ENCODE measurements at places on chromosomes 3 and 15.
A peak's percentile ranks its signal among the peaks of the same experiment; 100 is the strongest.

DNA sequence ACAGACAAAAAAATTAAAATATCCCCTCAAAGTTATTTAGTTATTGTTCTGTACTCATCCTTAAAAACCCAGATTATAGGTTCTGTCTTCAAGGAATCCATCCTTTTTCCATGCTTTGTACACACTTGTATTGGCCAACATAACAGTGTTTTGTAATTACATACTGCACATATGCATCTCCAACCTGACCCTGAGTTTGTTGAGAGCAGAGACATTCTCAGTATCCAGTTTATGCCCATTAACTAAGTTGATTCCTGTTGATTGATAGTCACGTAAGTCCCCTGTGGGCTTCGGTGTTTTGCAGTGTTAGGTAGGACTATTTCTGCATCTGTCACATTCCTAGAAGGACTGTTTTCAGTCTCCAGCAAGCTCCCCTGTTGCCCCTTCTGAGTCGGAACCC, 33.6 kb downstream of the MOBP start:
- no peaks in the 10 kb centered on the region for H3K36me3 ChIP-seq
- DNase-seq = no peak
- no peaks in the 10 kb centered on the region for H3K4me1 ChIP-seq

DNA sequence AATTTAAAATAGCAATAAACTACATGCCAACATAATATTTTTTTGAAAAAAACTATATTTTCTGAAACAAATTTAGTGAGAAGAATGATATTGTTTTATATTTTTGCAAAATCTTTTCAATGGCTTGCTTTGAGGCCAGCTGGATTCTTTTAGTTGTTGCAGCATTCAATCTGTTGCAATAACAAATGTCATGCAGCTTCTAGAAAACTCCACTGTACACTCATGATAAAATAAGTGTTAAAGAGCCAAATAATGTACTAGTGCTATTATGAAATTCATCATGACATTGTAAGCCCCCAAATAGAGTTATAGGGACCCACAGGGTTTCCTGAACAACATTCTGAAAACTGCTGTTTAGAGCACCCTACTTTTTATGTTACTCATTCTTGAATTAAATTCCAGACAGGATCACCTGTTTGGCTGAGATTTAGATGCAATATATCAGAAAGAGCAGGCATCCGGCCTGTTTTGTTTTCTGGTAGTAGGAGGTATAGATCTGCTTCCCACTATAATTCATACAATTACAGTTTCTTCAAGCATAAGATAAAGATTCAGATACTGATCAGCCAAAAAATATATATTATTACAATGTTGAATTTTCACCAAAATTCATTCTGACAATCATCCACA, 703.0 kb upstream of the ZNF385D start:
- H3K4me3 ChIP-seq = no peak overlapping the region
- DNase-seq = no peak
- no peaks in the 10 kb centered on the region for H3K27me3 ChIP-seq
- no peak overlapping the region for H3K27ac ChIP-seq
- H3K36me3 ChIP-seq = no peaks in the 10 kb centered on the region

- peak overlapping the region; percentile 1 for H3K27ac ChIP-seq
- no peaks in the 10 kb centered on the region for H3K27me3 ChIP-seq
- DNase-seq = no peak
- H3K4me1 ChIP-seq = peaks cover 4% of the 10 kb centered on the region
- no peaks in the 10 kb centered on the region for H3K36me3 ChIP-seq
Observed at GRCh38 chr15:90038632-90039095, 37.5 kb downstream of the ZNF710 start.

- DNase-seq = no peak
- no peak overlapping the region for H3K27ac ChIP-seq
- H3K4me3 ChIP-seq = no peak overlapping the region
- H3K4me1 ChIP-seq = no peaks in the 10 kb centered on the region
- no peaks in the 10 kb centered on the region for H3K27me3 ChIP-seq
Observed at GRCh38 chr15:60649845-60650548, 171.1 kb upstream of the ICE2 start.

- H3K27me3 ChIP-seq = peaks cover 2% of the 10 kb centered on the region
- H3K4me1 ChIP-seq = no peaks in the 10 kb centered on the region
- no peak overlapping the region for H3K4me3 ChIP-seq
- no peak for DNase-seq
- H3K27ac ChIP-seq = no peak overlapping the region
Observed at GRCh38 chr3:9503283-9503682, 50.3 kb downstream of the LHFPL4 start.

- no peaks in the 10 kb centered on the region for H3K4me1 ChIP-seq
- DNase-seq = no peak
- H3K4me3 ChIP-seq = no peak overlapping the region
- H3K27ac ChIP-seq = peak overlapping the region; percentile 82
Observed at GRCh38 chr3:133474817-133475216, 75.0 kb downstream of the BFSP2 start.

DNA sequence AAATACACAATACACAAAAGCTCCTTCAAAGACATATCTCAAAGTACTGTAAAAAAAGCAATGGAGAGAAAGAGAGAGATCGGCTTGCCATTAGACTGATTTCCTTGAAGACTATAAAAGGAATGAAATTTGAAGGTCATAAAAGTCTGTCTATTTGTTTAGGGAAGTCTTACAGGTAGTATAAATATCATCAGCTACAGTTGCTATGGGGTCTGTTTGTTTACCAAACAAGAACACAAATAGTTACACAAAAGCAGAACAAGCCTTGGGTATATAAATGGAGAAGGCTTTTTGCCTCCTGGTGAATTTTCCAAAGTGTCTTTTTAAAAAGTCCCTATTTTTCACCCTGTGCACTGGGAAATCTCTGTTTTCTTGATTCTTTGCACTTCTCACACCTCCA, 552.3 kb downstream of the FOXP1 start:
- no peaks in the 10 kb centered on the region for H3K36me3 ChIP-seq
- H3K4me1 ChIP-seq = no peaks in the 10 kb centered on the region
- H3K27ac ChIP-seq = peak overlapping the region; percentile 50
- no peak for DNase-seq

DNA sequence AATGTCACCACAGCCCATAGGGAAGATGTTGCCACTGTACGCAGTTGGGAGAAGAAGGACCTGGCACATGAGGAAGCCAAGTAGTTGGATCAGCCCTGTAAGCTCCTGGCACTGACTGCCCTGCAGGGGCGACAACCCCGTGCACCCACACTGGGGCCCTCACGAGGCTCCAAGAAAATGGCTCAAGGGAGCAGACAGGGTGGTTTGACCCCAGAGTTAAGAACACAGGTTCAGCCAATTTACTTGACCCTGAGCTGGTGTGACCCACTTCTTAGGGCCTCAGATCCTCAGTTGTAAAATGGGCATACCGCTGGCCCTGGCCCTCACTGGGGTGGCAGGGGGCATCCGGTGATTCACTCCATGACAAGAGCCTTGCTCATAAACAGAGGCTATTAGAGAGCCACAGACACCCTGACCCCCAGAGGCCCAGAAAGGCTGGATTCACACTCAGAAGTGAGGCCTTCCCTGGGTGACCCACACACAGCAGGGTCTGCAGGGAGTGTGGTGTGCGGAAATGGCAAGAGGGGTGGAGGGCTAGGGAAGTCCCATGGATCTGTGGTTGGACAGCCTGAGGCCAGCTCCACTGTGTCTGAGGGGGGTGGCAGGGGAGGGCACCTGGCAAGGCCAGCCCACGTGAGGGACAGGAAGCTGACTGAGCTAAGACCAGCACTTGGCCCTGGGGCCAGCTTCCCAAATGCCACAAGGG, 1.7 kb upstream of the HHATL start:
- H3K27ac ChIP-seq = no peak overlapping the region
- no peaks in the 10 kb centered on the region for H3K36me3 ChIP-seq
- H3K4me1 ChIP-seq = no peaks in the 10 kb centered on the region
- no peak overlapping the region for H3K4me3 ChIP-seq
- no peaks in the 10 kb centered on the region for H3K27me3 ChIP-seq

GRCh38 chr3:17830788-17831187, 88.4 kb upstream of the TBC1D5 start:
- no peak overlapping the region for H3K4me3 ChIP-seq
- DNase-seq = no peak
- no peaks in the 10 kb centered on the region for H3K27me3 ChIP-seq
- no peaks in the 10 kb centered on the region for H3K36me3 ChIP-seq
- H3K27ac ChIP-seq = no peak overlapping the region

- H3K27me3 ChIP-seq = no peaks in the 10 kb centered on the region
- no peak overlapping the region for H3K27ac ChIP-seq
- H3K4me3 ChIP-seq = no peak overlapping the region
- no peaks in the 10 kb centered on the region for H3K36me3 ChIP-seq
Observed at GRCh38 chr3:16589120-16589519, 16.1 kb downstream of the DAZL start.

DNA sequence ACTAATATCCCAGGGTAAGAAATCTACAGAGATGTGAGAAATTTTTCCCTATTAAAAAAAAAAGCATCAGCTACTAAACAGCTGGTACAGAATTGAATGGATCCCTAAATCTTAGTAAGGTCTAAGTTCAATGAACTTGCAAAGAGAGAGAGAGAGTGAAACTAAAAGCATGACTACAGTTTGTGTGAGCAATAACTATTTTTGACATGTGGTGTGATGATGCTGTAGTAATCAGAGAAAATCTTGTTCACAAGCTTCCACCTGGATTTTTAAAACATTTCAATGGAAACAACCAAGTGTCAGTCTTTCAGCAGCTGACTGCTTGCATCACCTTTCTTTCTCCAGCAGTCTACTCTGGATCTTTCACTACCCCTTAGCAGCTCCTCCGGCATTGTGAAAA, 45.2 kb upstream of the ABI3BP start:
- no peak for DNase-seq
- no peak overlapping the region for H3K27ac ChIP-seq
- no peaks in the 10 kb centered on the region for H3K4me1 ChIP-seq
- H3K36me3 ChIP-seq = no peaks in the 10 kb centered on the region

DNA sequence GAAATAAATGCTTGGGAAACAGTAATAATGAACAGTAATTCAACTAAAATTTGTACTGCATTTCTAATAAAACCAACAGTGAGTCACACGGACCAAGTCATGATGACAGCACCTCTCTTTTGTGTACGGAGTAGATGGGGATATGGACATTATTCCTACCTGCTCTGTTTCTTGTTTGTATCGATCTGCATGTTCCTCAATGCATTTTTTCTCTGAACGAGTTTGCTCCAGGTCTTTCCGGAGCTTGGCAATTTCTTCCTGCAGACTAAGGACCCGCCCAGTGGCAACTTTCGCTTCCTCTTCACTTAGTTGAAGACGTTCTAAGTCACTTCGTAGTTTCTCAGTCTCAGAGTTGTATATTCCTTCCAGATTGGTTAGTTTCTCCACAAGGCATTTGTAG, 74.4 kb upstream of the MYO5C start:
- H3K27ac ChIP-seq = no peak overlapping the region
- H3K36me3 ChIP-seq = peaks cover 5% of the 10 kb centered on the region
- H3K4me1 ChIP-seq = no peaks in the 10 kb centered on the region

- no peak overlapping the region for H3K4me3 ChIP-seq
- no peaks in the 10 kb centered on the region for H3K4me1 ChIP-seq
- no peak for DNase-seq
- H3K27ac ChIP-seq = no peak overlapping the region
- no peaks in the 10 kb centered on the region for H3K27me3 ChIP-seq
- no peaks in the 10 kb centered on the region for H3K36me3 ChIP-seq
Observed at GRCh38 chr15:33908406-33908805, 59.9 kb upstream of the CHRM5 start.

GRCh38 chr3:9870978-9871377, 9.1 kb downstream of the CIDEC start:
- H3K4me1 ChIP-seq = no peaks in the 10 kb centered on the region
- no peaks in the 10 kb centered on the region for H3K27me3 ChIP-seq
- H3K36me3 ChIP-seq = no peaks in the 10 kb centered on the region

DNA sequence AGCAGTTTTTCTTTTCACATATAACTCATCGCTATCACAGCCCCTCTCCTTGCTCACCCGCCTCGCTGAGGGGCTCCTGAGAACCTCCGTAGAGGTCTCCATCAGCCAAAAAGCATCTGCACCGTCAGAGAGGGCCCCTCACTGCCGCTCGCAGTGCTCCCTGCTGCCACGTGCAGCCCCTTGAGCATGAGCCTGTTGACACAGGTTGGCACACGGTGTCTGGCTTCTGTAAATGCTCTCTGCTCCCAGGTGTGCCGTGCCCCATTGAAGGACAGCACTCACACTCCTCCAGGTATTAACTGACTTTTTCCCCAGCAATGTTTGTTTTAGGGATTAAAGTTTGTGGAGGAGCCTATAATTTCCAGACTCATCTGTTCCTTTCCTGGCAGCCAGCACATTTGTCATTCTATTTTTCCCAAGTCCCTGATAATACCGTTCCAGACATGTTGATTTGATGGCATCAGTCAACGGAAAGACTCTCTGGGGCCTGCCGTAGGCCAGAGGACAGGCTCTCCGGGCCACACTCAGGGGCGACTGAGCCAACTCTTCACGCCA, 2.1 kb upstream of the FURIN start:
- H3K4me1 ChIP-seq = peaks cover 7% of the 10 kb centered on the region
- H3K27me3 ChIP-seq = no peaks in the 10 kb centered on the region
- DNase-seq = no peak
- H3K4me3 ChIP-seq = no peak overlapping the region

- no peak for DNase-seq
- H3K27ac ChIP-seq = no peak overlapping the region
- H3K4me3 ChIP-seq = no peak overlapping the region
- no peaks in the 10 kb centered on the region for H3K36me3 ChIP-seq
Observed at GRCh38 chr3:174325834-174326700, 533.1 kb upstream of the NAALADL2 start.

GRCh38 chr3:177946497-177946896, 589.7 kb upstream of the KCNMB2 start:
- no peaks in the 10 kb centered on the region for H3K36me3 ChIP-seq
- H3K27ac ChIP-seq = no peak overlapping the region
- no peak overlapping the region for H3K4me3 ChIP-seq
- H3K4me1 ChIP-seq = no peaks in the 10 kb centered on the region
- DNase-seq = no peak
- H3K27me3 ChIP-seq = no peaks in the 10 kb centered on the region

GRCh38 chr3:27971600-27971999, 249.5 kb upstream of the EOMES start:
- DNase-seq = no peak
- H3K27ac ChIP-seq = no peak overlapping the region
- no peaks in the 10 kb centered on the region for H3K4me1 ChIP-seq
- no peaks in the 10 kb centered on the region for H3K36me3 ChIP-seq
- no peaks in the 10 kb centered on the region for H3K27me3 ChIP-seq
- no peak overlapping the region for H3K4me3 ChIP-seq

DNA sequence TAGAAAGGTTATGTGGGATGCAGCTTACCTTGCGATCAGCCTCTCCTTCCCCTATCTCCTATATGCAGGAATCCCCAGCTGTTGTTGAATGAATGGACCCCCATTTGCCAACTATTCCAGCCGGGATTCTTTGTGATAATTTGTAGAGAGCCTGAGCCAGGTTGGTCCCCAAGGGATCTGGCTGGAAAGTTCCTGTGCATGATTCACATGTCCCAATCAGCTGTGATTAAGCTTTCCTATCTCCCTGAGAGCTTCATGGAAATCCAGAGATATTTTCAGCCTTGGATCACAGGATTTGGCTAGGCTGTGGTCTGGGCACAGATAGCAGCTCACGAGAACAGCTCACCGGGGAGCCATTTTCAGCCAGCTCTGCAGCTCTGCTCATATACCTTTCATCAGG, 76.7 kb downstream of the ARNT2 start:
- no peak overlapping the region for H3K27ac ChIP-seq
- H3K36me3 ChIP-seq = no peaks in the 10 kb centered on the region
- H3K4me3 ChIP-seq = no peak overlapping the region
- H3K4me1 ChIP-seq = no peaks in the 10 kb centered on the region
